Stimulated activated CD4-positive, alpha-beta T cell treated with anti-CD3 and anti-CD28 coated beads, Interleukin-15, amount 100 ng/mL, for 1 hour (primary cell): ENCODE measurements at places on chromosomes 5 and 9.

DNA sequence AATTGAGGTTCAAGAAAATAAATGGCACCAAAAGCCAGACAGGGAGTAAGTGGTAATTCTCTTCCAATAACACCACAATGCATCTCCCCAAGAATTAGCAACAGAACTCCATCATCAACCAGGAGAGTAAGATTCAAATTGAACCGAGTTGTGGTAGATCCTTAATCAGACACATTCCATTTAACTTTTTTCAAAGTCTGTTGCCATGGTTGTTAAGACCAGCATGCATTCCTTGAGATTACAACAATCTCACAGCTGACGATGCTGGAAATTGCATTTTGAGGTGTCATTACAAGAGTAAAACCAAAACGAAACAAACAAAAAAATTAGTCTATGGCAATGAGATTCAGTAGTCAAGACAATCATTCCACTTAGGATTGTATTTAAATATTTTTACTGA lies 78.9 kb upstream of the ZNF462 start:
- DNase-seq: no peak

DNA sequence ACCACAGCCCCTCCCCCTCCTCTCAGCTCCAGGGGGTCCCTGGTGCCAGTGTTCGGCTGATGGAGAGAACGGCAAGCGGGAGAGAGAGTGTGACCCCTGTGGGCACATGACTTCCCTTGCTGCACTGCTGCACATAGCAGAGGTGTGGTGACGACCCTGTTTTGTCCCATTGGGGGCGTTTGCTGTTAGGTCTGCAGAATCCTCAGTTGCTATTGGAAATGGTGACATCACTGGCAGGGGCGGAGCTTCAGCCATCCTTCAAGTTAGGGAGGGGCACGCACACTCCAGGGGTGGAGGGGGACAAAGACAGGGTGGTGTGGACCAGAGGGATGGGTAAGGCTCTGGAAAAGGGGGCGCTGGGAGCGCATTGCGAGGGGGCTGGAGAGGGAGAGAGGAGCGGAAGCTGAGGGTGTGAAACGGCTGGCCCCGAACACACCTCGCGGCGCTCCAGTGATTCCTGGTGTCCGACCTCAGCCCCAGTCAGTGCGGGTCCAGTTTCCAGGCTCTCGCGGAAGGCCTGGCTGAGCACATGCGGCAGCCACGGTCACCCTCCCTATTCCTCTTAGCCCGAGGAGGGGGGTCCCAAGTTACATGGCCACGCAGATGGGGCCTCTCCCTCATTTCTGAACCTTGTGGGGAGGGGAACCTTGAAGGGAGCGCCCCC lies 764 bp upstream of the GRIN1 start:
- DNase-seq: no peak

DNA sequence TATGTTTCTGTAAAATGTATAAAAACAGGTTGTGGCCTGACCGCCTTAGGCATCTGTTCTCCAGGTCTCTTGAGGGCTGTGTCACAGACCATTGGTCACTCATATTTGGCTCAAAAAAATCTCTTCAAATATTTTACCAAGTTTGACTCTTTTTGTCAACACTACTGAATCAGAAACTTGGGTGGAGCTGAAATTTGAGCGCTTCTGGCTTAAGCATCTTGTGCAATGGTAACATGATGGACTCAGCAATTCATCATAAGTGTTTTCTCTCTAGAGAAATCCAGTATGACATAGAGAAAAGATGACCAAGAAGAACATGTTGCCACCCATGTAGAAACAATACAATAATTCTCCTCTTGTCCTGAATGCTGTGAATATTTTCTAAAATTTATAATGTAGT lies 387.9 kb downstream of the MAT2B start:
- no peak for DNase-seq

DNA sequence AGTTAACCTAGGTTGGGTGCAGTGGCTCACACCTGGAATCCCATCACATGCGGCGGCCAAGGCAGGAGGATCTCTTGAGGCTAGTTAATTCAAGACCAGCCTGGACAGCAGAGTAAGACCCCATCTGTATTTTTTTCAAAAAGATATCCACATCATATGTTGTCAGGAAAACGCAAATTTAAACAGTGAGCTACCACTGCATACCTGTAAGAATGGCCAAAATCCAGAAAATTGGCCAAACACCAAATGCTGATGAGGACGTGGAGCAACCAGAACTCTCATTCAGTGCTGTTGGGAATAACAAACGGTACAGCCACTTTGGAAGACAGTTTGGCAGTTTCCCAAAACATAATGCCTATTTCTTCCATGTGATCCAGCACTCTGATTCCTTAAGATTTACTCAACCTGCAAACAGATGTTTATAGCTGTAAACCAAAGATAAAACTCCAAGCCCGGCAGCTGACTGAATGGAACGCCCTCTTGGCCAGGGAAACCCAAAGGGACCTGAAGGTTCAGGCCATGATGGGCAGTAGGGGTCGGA lies 12.4 kb downstream of the CEL start:
- DNase-seq: no peak

DNA sequence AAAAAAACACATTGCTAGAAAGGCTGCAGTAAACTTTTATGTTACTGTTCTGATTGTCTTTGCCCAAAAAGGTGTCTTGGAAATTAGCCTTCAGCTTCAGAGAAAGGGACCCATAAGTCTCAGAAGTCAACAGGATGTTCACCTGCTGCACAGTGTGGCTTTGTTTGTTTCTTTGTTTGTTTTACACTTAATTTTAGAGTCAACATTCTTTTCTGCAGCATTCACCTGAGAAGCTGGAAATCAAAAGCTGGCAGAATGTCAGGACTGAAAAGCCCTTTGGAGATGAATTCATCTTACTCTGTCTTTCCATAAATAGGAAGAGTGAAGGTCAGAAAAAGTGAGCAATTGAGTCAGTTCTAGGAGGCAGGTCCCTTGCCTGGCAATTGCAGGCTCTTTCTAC lies 170.0 kb downstream of the PAPPA start:
- no peak for DNase-seq

DNA sequence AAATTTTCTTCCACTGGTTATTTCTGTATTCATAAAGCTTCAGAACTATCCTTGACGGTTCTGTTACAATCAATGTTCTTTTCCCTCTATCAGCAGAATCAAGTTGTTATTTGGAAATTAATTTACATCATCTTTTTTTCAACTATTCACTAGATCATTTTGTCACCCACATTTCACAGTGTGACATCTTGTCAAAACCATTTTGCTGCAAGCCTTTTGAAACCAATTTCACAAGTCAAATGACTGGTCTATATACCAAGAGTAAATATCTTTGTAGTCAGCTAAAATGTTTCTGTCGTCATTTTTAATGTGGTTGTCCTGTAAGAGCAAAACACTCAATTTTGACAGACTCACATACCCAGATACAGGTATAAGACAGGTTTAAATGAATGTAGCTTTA lies 984.3 kb upstream of the TYRP1 start:
- DNase-seq: no peak

DNA sequence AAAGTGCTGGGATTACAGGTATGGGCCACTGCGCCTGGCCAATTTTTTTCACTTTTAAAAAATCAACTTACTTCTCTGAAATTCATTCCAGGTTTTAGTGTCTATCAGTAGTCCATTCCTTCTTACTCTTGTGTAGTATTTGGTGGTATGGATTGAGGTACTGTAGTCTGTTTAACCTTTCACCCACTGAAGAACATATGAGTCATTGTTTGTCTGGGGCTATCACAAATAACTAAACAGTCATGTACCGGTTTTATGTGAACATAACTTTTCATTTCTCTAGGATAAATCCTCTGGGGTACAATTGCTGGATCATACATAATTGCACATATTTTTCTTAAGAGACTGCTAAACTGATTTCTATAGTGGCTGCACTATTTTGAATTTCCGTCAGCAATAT lies 1188.0 kb upstream of the CDH9 start:
- DNase-seq: no peak

GRCh38 chr9:116546711-116547581 lies 140.2 kb upstream of the TRIM32 start:
- DNase-seq: no peak

- DNase-seq: no peak
Observed at GRCh38 chr9:16469184-16469583, 401.3 kb downstream of the BNC2 start.

DNA sequence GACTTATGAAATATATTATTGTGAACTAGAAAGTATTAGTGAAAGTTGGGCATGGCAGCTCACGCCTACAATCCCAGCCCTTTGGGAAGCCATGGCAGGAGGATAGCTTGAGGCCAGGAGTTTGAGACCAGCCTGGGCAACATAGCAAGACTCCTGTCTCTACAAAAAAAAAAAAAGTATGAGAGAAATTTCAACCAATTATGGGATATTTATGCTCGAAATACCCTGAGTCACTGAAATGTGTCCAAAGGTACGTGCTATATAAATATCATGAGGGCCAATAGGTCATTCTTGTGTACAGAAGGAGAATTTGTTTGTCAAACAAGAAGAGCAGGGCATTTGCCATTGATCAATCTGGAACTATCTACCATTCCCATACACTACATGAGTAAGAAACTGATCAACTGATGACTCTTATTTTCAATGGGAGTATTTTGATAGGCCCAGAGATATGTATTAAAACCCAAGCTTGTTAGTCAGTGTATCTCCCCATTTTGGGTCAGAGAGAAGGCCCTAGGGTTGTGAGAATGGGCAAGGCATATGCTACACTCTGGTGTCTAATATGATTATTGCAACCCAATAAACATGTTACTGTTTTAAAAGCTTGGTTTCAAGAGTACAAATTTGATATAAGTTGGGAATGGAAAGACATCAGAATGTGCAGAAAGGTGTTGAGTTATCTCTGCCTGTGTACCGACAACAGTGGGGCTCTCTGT lies 21.7 kb upstream of the HOMER1 start:
- no peak for DNase-seq

DNA sequence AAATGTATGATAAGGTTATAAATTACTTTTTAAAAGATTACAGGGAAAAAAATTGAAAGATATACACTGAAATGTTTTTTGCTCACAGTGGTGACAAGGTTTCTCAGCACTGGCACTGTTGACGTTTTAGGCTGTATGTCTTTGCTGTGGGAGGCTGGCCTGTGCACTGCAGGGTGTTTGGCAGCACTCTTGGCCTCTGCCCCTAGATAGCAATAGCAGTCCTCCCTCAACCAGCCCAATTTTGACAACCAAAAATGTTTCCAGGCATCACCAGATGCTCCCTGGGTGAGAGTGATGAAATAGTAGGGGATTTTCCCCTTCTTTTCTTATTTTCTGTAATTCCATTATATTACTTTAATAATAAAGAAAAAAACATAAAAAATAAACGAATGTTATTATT lies 3.3 kb downstream of the CD274 start:
- no peak for DNase-seq

DNA sequence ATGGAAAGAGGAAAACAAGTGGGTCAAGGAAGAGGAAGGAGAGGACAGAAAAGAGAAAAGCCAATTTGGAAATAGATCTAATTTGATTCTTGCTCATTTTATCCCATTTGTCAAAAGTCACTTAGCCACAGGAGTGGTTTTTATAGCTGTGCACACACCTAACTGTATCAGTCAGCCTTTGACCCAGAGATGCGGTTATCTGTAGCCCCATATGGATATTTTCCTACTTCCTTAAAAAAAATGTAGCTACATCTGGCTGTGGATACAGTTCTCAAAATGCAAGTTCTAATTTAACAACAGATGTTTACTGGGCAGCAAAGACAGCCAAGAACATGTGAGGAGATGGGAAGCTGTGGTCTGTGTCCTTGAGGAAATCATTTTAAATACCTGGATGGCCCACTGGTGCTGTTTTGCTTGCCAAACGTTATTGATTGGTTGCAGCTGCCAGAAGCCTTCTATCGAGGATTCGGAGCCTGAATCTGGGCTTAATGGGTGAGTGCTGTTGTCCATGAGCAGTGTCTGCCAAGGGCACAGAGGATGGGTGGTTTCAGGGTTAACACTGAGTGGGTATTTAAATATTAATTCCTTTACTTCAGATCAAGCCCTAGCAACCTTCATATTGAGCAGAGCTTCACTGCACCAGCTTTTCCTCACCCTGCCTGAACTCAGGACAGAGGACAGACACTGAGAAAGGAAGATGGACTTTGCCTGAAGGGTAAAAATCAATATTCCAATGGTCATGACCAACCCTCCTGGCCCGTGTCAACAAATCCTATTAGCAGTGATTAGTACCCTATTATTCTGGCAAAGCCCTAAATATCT lies 92.2 kb downstream of the APBA1 start:
- no peak for DNase-seq

- DNase-seq: no peak
Observed at GRCh38 chr5:127079994-127080491, 6.7 kb upstream of the C5orf63 start.

DNA sequence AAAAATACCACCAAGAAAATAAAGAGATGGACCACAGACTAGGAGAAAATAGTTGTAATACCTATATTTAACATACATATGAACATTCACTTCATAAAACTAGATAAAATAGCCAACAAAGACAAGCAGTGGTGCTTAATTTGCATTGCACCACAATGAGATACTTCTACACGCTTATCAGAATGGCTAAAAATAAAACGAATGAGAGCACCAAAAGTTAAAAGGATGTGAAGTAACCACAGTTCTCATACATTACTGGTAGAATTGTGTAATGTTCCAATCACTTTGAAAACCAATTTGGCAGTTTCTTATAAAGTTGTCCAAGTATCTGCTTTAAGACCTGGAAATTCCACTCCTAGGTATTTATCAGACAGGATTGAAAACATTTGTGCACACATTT lies 198.9 kb upstream of the SGCD start:
- DNase-seq: no peak

- DNase-seq: no peak
Observed at GRCh38 chr5:149282966-149283332, 11.3 kb downstream of the AFAP1L1 start.

DNA sequence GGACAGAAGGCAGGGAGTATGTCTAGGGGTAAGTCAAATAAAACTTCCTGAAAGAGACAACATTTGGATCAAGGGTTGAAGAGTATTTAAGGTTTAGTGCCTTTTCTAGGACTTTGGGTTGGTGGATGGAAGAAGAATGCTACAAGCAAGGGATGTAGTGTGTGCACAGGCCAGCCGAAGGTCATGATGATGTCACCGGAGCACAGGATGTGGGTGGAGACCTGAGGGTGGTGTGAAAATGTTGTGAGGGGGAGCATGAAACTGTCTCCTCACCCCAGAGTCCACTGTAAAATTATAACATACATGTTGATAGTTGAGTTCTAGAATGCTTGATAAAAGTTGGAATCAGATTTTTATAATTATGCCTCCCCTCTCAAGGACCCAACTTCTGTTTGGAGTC lies 553.3 kb upstream of the SGCD start:
- no peak for DNase-seq
